ENCODE measurements at places on chromosomes 4 and X.

DNA sequence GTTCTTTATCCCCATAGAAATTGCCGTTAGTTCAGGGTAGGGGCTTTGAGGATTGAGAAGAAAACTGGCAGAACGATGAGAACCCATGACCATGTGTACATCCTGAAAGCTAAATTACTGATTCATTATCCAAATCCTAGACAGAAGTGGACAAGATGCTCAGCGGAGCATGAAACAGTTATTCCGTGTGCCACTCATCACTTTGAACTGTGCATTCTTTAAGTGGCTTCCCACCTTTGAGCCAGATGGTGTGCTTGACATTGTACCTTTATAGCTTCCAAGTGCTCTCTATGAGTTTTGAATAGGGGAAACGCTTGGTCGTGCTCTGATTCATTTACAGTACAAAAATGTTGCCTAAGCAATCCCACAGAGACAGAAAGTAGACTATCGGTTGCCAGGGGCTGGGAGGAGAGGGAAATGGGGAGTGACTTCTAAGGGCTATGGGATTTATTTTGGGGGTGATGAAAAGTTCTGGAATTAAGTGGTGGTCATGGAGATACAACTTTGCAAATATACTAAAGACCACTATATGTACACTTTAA, 100.0 kb downstream of the DOCK11 start:
- no peak for DNase-seq

GRCh38 chr4:120293341-120293740, 226.7 kb upstream of the MAD2L1 start:
- DNase-seq = no peak

DNA sequence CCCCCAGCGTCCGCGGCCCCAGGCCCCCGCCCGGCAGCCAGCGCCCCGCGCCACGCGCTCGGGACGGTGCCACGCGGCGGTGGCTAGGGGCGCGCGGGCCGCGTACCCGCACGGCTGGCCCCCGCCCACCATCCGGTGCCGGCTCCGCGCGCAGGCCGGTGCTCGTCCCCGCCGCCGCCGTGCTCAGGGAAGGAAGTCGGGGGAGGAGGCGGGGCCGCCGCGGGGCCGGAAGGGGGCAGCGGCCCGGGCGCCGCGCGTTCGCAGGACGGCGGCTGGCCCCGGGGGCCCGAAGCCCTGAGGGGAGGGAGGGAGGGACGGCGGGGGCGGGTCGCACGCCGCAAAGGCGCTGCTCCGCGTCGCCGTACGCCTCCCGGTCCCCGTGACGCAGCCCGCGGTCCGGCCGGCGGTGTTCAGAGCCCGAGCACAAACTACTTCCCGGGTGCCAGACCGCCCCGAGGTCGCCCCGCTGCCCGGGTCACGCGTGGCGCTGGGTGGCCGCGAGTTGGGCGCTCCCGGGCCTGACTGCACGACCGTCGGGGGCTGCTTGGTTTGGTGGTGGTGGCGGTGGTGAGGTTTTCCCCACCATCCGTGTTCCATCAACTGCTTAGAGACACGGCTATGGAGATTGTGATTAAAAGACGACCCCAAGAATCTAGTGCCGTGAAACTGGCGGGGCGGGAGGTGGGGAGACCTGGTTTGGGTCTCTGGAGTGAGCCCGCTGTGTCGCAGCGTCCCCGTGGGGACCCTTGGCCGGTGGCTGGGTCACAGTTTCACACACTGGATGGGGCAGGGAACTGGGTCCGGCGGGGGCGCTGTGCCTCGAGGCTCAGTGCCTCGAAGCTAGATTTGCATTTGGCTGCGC, at the start of gene DCTD:
Gene DCTD (minus strand): TSS at position 205 of the 862 bp plus-strand sequence. CDS start 1,818 bp downstream, outside the sequence.
- DNase-seq = peak; percentile 81

DNA sequence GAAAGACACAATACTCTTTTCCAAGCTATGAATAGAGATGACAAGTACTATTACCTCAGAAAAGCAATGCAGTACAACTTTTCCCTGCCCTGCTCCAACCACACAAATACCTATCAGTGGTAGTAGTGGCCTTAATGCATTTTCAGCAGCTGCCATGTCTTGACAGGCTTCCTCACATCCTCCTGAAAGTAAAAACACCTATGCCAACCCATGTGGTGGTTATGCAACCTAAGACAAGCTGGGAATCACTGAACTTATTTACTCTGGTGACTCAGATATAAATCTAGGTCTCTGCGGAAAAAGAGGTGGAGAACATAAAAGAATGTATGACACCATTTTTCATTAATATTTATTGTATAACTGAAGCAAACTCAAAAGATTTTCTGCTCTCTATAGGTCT, 14.5 kb downstream of the WDFY3 start:
- DNase-seq = no peak

- DNase-seq = no peak
Observed at GRCh38 chrX:84453351-84454246, 48.7 kb downstream of the HDX start.

Measured in coronary artery (tissue), 2 donors.